ENCODE measurements at places on chromosomes 2 and 18. TPM values are rescaled to one million over a fixed set of nuclear protein-coding genes. Genes with fewer than 3 reads are reported as not detected.

DNA sequence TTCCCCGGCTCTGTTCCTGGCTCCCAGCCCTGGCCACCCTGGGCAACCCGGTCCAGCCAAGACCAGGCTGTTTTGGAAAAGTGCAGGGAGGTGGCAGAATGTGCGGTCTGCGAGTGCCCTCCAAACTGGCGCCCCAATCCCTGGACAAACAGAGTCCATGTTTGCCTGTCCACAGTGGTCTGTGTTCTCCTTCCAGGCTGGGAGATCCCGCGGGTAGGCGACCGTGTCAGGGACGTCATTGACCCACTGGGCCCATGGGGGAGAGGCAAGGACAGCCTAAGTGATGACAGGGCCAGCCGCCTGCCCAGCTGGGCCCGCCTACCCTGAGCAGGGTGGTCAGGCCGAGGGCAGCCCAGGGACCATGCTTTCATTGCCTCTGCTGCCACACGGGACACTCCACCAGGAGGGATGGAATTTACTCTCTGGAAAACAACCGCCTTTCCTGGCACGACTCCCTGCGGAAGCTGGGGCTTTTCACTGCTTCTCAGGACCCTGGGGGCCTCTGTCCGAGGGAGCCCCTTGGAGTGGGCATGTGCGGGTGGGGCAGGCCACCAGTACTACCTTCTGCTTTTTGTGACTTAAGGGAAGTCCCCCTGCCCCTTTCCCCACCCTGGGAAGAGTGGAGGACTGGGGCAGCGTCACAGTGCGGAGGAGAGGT is 20.1 kb downstream of the CYP26B1 start:
- DNase-seq: no peak

GRCh38 chr2:224747765-224748164 is 31.6 kb upstream of the CCDC195 start:
- DNase-seq: no peak

DNA sequence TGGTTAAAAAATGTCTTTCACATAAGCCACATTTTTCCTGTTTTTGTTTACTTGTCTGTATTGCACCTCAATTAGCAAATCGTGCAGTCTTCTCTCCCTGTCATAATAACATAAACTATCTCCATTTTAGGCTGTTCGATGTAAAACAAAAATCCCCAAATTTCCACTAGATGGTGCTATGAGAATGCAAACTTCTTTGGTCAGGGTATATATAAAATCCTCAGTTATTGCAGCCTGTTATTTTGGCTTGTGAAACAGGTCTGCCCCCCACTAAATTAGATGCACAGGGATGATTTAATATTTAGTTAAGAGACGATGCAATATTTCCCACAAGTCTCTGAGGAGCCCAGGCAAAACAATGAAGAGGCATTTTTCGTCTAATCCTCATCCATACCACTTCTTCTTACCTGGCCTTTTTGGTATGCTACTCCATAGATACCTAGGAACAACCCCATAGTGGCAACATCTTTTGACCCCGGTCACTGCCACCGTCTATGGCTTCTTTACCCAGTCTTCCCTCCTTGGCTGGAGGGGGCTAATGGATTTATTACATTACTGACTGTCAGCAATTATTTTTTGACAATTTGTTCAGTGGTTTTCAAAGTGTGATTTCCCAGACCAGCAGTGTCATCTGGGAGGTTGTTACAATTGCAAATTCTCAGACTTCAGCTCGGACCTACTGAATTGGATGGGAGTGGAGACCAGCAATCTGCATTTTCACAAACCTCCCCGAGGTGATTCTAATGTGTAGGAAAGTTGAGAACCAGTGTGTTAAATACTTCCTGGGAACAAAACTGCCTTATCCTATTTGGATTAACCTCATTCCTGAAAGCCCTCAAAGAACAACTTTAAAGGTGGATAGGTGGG is 117.4 kb upstream of the CWC22 start:
- peak; percentile 67 for DNase-seq

- no peak for DNase-seq
Observed at GRCh38 chr2:196130039-196130825, 41.1 kb downstream of the STK17B start.

GRCh38 chr2:212005085-212005671 is 533.4 kb downstream of the ERBB4 start:
- DNase-seq: peak; percentile 33

GRCh38 chr2:159165048-159165447 is 121.5 kb downstream of the WDSUB1 start:
- no peak for DNase-seq

DNA sequence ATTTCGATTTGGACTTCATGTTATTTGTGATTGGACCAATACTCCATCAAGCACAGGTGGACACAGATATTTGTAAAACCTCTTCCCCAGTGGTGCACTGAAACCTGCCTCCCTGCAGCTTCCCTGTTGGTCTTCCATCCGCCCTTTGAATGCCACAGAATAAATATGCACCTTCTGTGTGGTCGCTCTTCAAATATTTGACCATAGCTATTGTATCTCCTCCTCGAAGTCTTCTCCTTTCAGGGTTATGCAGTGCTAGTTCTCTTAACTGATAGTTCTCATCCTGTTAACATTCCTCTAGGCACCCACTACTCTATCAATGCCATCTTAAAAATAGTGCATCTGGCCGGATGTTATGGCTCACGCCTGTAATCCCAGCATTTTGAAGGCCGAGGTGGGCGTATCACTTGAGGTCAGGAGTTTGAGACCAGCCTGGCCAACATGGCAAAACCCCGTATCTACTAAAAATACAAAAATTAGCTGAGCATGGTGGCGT is 12.5 kb downstream of the SPATS2L start:
- DNase-seq: no peak

GRCh38 chr2:10165282-10165681 is 42.7 kb downstream of the RRM2 start:
- DNase-seq: no peak

GRCh38 chr2:25347846-25348245 is 6.1 kb upstream of the DNMT3A start:
- DNase-seq: peak; percentile 73

DNA sequence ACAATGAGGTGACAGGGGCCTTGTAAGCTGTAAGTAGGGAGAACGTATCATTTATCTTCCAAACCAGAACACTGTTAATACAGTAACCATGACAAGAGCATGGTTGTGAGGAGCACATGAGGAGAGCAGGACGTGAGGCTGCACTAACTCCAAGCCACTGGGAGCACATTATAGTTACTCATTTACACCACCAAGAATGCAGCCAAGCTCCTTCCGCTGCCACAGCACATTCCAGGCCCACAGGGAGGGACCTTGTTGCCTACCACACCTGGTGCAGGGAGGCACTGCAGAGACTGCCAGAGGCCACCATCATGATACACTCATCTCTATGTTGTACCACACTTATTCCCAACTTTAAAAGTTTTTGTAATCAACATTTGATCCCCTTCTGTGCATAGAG is 13.5 kb upstream of the SFXN5 start:
- no peak for DNase-seq

- no peak for DNase-seq
Observed at GRCh38 chr2:219592736-219593135, 4.9 kb upstream of the STK11IP start.

- peak; percentile 66 for DNase-seq
Observed at GRCh38 chr2:170973492-170974303, 44.6 kb downstream of the GORASP2 start.

Gene NEB
- polyA plus RNA-seq: not detected

Gene ZNF236
- 3.4 TPM for polyA plus RNA-seq

All from IMR-90 (cell line).